Activated CD4-positive, alpha-beta memory T cell treated with anti-CD3 and anti-CD28 coated beads, Interleukin-2, amount 10 ng/mL, durations not matched to agents 7 days and 5 days (primary cell): ENCODE measurements at places on chromosomes 1 and 21.
A peak's percentile ranks its signal among the peaks of the same experiment; 100 is the strongest.

GRCh38 chr1:109161858-109162606, 48.1 kb downstream of the ELAPOR1 start:
- no peaks in the 10 kb centered on the region for H3K27me3 ChIP-seq
- peaks cover 33% of the 10 kb centered on the region for H3K4me1 ChIP-seq
- DNase-seq: peak; percentile 72
- no peak overlapping the region for H3K4me3 ChIP-seq

GRCh38 chr1:63623952-63624351, 30.7 kb downstream of the PGM1 start:
- peaks cover 14% of the 10 kb centered on the region for H3K4me1 ChIP-seq
- H3K36me3 ChIP-seq: peaks cover 4% of the 10 kb centered on the region
- H3K27ac ChIP-seq: no peak overlapping the region
- no peak overlapping the region for H3K4me3 ChIP-seq

- no peaks in the 10 kb centered on the region for H3K27me3 ChIP-seq
- peaks cover 6% of the 10 kb centered on the region for H3K4me1 ChIP-seq
- peaks cover 11% of the 10 kb centered on the region for H3K36me3 ChIP-seq
- DNase-seq: peak; percentile 34
Measured at GRCh38 chr1:156140879-156141707, 12.3 kb upstream of the SEMA4A start.

DNA sequence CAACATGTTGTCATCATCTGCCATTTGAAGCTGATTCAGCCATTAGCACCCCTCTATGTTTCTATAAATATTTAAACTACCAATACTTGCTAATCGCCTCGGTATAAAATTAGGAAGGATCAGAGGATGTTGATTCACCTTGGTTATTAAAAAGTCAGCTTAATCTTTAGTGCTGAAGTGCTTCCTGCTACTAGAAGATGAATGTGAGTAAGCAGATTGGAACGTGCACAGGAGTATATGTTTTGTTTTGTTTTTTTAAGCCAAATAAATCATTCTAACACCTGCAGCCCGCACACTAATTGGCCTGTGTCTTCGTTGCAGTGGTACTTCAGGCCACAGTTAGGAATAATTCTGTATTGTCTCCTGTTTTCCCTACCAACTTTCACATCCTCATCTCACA, 485.7 kb downstream of the AJAP1 start:
- H3K36me3 ChIP-seq: no peaks in the 10 kb centered on the region
- no peaks in the 10 kb centered on the region for H3K27me3 ChIP-seq
- peaks cover 3% of the 10 kb centered on the region for H3K4me1 ChIP-seq
- no peak for DNase-seq

- DNase-seq: no peak
- H3K27ac ChIP-seq: no peak overlapping the region
- no peaks in the 10 kb centered on the region for H3K36me3 ChIP-seq
Measured at GRCh38 chr1:200909757-200910239, 15.1 kb downstream of the INAVA start.

- peaks cover 4% of the 10 kb centered on the region for H3K27me3 ChIP-seq
- DNase-seq: no peak
- H3K4me3 ChIP-seq: no peak overlapping the region
- no peak overlapping the region for H3K27ac ChIP-seq
- no peaks in the 10 kb centered on the region for H3K4me1 ChIP-seq
Measured at GRCh38 chr1:17360272-17360956, 11.6 kb upstream of the PADI6 start.

GRCh38 chr1:233114159-233114558, 163.7 kb downstream of the NTPCR start:
- no peaks in the 10 kb centered on the region for H3K27me3 ChIP-seq
- peak overlapping the region; percentile 4 for H3K27ac ChIP-seq
- H3K4me1 ChIP-seq: peaks cover 23% of the 10 kb centered on the region
- H3K4me3 ChIP-seq: no peak overlapping the region
- no peak for DNase-seq

- no peaks in the 10 kb centered on the region for H3K36me3 ChIP-seq
- no peaks in the 10 kb centered on the region for H3K27me3 ChIP-seq
- no peaks in the 10 kb centered on the region for H3K4me1 ChIP-seq
- no peak for DNase-seq
- no peak overlapping the region for H3K27ac ChIP-seq
Measured at GRCh38 chr1:188006354-188006753, 1177.6 kb downstream of the PLA2G4A start.

GRCh38 chr1:23290836-23291565, 53.1 kb downstream of the HNRNPR start:
- no peak overlapping the region for H3K27ac ChIP-seq
- no peaks in the 10 kb centered on the region for H3K4me1 ChIP-seq
- H3K27me3 ChIP-seq: no peaks in the 10 kb centered on the region
- no peak for DNase-seq
- no peak overlapping the region for H3K4me3 ChIP-seq

DNA sequence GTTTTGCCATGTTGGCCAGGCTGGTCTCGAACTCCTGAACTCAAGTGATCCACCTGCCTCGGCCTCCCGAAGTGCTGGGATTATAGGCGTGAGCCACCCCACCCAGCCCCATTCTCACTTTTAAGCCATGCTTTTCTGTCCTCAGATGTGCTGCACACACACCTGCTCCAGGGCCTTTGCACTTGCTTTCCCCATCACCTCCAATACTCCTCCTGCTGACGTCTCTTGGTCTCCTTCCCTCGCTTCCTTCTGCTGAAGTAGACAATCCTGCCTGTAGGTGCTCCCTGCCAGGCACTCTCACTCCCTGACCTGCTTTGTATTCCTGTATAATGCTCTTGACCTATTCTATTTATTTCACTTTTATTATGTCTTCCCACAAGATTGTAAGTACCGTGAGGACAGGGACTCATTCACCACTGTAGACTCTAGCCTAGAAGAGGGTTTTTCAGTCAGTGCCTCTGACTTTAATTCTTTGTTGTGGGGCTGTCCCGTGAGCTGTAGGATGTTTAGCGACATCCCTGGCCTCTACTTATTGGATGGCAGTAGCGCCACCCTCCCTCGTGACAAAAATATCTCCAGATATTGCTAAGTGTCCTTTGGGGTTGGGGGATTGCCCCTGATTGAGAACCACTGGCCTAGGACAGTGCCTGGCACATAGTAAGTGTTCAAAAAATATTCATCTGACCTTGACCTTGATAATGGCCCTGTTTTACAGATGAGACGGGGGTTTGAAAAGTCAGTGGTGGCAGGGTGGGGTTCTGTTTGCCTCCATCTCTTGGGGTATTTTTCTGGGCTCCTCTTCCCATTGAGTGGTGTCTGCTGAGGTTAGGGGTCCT, 4.6 kb downstream of the TNFRSF1B start:
- peaks cover 82% of the 10 kb centered on the region for H3K36me3 ChIP-seq
- no peaks in the 10 kb centered on the region for H3K27me3 ChIP-seq
- H3K4me3 ChIP-seq: peak overlapping the region; percentile 100
- H3K4me1 ChIP-seq: peaks cover 82% of the 10 kb centered on the region
- peak overlapping the region; percentile 100 for H3K27ac ChIP-seq

GRCh38 chr1:213060836-213061235, 9.8 kb downstream of the RPS6KC1 start:
- no peak overlapping the region for H3K4me3 ChIP-seq
- H3K27ac ChIP-seq: no peak overlapping the region
- DNase-seq: no peak
- no peaks in the 10 kb centered on the region for H3K4me1 ChIP-seq
- H3K27me3 ChIP-seq: no peaks in the 10 kb centered on the region

GRCh38 chr1:193806079-193807048, 620.0 kb upstream of the B3GALT2 start:
- no peak overlapping the region for H3K4me3 ChIP-seq
- no peaks in the 10 kb centered on the region for H3K27me3 ChIP-seq
- H3K36me3 ChIP-seq: no peaks in the 10 kb centered on the region
- DNase-seq: no peak

GRCh38 chr1:55204997-55205396, 10.2 kb downstream of the USP24 start:
- H3K4me3 ChIP-seq: no peak overlapping the region
- peaks cover 21% of the 10 kb centered on the region for H3K36me3 ChIP-seq
- H3K4me1 ChIP-seq: peaks cover 54% of the 10 kb centered on the region

DNA sequence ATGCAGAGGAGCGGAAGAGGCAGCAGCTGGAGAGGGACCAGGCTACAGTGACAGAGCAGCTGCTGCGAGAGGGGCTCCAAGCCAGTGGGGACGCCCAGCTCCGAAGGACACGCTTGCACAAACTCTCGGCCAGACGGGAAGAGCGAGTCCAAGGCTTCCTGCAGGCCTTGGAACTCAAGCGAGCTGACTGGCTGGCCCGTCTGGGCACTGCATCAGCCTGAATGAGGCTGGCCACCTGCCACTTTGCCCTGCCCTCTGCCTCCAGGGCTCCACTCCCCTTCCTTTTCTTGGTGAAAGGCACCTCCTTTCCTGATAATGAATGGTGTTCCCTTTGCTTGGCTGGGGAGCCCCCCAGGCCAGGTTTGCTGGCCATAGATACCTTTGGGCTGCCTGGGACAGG, 3.3 kb upstream of the HMGN2 start:
- H3K27ac ChIP-seq: no peak overlapping the region
- H3K36me3 ChIP-seq: peaks cover 57% of the 10 kb centered on the region
- no peak for DNase-seq
- no peaks in the 10 kb centered on the region for H3K27me3 ChIP-seq
- no peak overlapping the region for H3K4me3 ChIP-seq

DNA sequence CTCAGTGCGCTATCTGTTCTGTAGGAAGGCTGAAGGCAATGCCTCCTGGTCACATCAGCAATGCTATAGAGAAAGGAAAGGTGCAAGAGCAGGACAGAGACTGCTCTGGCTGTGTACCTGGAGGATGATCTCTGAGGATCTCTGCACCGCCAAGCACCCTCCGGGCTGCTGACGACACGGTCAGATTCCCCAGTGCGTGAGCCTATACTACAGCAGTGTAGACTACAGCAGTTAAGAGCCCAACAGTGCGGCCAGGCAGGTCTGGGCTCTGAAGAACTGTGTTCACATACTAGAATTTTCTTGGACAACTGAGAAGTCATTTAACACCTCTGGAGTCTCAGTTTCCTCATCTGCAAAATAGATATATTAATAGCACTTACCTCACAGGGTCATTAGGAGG, 39.9 kb downstream of the ITPKB start:
- H3K27me3 ChIP-seq: no peaks in the 10 kb centered on the region
- peaks cover 50% of the 10 kb centered on the region for H3K4me1 ChIP-seq
- no peak overlapping the region for H3K4me3 ChIP-seq
- DNase-seq: no peak
- H3K36me3 ChIP-seq: peaks cover 25% of the 10 kb centered on the region

DNA sequence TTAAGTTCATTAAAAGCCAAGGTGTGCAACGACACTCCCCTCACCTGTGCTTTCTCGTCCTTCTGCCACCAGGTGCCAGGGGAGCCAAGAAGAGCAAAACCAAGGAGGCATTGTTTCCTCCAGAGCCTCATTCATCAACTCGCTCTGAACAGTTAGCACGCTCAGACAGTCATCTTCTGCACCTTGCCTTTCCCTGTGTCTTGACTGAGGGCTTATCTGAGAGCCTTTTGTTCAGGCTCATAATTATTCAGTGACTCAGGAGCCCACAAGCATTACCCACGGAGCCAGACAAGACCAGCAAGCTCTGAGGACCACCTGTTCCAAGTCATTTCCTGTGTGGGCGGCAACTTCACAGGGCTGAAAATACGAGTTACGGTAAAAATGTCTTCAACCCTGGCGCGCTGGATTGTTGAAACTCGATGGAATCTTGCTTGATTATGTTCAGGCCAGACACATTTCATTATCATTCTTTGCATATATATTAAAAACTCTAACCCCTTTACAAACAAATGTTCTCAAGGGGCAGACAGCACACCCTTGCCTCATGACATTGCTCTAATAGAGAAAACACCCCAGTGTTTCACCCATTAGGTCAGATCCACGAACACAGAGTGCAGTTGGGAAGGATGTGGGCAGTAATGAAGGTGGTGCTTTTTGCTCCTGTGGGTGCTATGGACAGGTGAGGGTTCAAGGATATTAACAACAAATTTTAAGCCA, 89.7 kb upstream of the RUNX1 start:
- peaks cover 12% of the 10 kb centered on the region for H3K4me1 ChIP-seq
- H3K36me3 ChIP-seq: no peaks in the 10 kb centered on the region
- peak; percentile 23 for DNase-seq
- H3K27ac ChIP-seq: no peak overlapping the region

DNA sequence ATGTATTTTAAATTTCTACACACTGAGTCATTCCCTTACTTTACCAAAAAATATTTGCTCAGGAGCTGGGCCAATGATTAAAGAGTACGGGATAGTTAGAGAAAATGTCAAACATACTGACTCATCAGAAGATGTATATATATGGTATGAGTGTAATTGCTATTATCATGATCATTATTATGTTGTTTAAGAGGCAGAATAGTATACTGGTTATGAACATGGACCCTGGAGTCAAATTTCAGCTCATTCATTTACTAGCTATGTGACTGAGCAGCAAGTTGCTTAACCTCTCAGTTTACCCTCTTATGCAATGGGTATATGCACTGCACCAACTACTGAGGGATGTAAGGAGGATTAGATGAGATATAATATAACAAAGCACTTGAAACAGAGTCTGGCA, 41.2 kb upstream of the USH2A start:
- H3K27me3 ChIP-seq: no peaks in the 10 kb centered on the region
- H3K27ac ChIP-seq: no peak overlapping the region
- H3K4me1 ChIP-seq: no peaks in the 10 kb centered on the region

GRCh38 chr1:62245201-62245600, 50.6 kb downstream of the L1TD1 start:
- H3K27ac ChIP-seq: no peak overlapping the region
- H3K4me1 ChIP-seq: no peaks in the 10 kb centered on the region
- no peaks in the 10 kb centered on the region for H3K36me3 ChIP-seq
- H3K4me3 ChIP-seq: no peak overlapping the region

- H3K27me3 ChIP-seq: peaks cover 6% of the 10 kb centered on the region
- no peaks in the 10 kb centered on the region for H3K4me1 ChIP-seq
- no peak overlapping the region for H3K4me3 ChIP-seq
Measured at GRCh38 chr1:201666102-201666501, 127.2 kb downstream of the NAV1 start.

DNA sequence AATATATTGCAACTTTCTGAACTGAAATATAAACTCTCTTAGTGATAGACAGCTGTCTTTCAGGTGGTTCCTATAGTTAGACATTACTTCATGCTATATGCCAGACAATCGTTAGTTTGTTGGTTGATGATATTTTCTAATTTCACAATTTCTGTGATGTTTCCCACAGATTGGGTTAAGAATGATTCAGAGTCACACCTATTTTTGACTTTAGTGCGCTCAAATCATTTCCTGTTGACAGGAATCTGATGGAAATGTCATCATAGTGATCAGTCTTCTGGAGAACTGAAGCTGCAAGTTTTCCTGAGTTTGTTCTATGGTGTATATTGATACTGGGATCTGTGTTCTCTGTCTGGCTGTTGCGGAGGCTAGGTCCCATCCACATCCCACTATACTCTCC, 119.7 kb downstream of the C1orf21 start:
- no peaks in the 10 kb centered on the region for H3K4me1 ChIP-seq
- no peak overlapping the region for H3K27ac ChIP-seq
- H3K36me3 ChIP-seq: no peaks in the 10 kb centered on the region

DNA sequence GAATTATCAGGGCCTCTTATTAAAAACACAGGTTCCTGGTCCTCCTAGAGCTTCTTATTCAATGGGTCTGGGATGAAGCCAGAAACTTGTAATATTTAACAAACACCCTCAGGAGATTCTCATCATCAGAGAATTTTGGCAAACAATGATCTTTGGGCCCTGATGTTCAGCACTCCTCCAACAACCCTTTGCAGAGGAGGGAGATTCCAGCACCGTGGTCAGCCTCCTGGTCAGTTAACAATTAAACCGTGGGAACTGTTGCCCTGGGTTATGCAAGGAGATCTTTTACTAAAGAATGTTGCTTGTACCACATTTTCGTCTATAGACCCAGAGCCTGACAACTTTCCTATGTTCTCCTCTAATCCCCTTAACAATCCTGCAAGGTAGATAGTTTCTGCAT, 294.4 kb downstream of the PLPP3 start:
- H3K4me1 ChIP-seq: no peaks in the 10 kb centered on the region
- H3K36me3 ChIP-seq: no peaks in the 10 kb centered on the region
- H3K27me3 ChIP-seq: no peaks in the 10 kb centered on the region
